Suppressor macrophage treated with lipopolysaccharide for 4 hours (primary cell): ENCODE measurements at places on chromosomes 7 and 10.
A peak's percentile ranks its signal among the peaks of the same experiment; 100 is the strongest.

GRCh38 chr7:8185926-8186683 is 75.9 kb downstream of the ICA1 start:
- DNase-seq: peak; percentile 34

DNA sequence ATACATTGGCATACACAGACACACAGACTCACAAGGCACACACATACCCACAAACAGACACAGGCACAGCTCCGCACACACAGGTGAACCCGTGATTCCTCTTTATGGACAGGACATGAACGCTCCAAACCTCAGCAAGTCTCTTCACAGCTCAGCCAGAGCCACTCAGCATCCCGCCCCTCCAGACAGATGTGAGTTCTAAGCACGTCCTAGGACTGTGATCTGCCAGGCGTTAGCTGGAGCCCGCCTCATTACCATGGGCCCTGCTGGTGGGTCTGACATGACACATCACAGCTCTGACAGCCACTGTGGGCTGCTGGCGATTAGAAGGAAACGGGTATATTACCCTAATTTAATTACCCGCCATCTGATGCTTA is 176.7 kb upstream of the PPP2R2D start:
- no peak for DNase-seq

- no peak for DNase-seq
These were observed 176.1 kb downstream of the SGMS1 start for GRCh38 chr10:50447691-50448090.

DNA sequence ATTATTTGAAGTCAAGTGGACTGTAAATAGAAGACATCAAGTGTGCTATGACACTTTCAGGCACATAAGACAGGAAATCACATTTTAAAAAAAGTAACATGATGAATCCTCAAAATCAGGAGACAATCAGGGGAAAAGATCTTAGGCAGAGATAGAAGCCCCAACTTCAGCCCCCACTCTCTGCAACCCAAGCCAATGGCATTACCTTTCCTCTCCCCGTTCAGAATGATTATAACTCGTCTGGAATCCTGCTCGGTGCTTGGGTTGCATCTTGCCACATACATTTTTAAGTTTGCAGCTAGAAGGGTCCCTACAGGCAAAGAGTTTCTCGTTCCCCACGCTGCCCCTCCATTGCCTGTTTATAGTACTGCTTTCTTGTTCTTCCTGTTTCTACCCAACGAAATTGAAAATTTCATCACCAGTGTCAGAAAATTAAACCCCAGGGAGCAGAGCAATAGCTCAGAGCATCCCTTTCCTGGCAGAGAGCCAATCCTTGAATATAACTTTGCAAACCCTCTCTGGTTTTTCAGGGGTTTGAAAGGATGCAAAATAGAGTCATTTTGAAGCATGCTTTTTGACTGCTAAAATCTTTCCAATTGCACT is 260.5 kb upstream of the AOAH start:
- DNase-seq: peak; percentile 42

- no peak for DNase-seq
These were observed 2.7 kb downstream of the CALHM2 start for GRCh38 chr10:103449208-103450144.

- peak; percentile 92 for DNase-seq
These were observed 8.3 kb downstream of the PI4K2A start for GRCh38 chr10:97648562-97649404.

GRCh38 chr10:118944959-118945633 is 84.4 kb upstream of the NANOS1 start:
- DNase-seq: no peak

- DNase-seq: no peak
These were observed 92.2 kb downstream of the SEMA3C start for GRCh38 chr7:80826520-80827238.

DNA sequence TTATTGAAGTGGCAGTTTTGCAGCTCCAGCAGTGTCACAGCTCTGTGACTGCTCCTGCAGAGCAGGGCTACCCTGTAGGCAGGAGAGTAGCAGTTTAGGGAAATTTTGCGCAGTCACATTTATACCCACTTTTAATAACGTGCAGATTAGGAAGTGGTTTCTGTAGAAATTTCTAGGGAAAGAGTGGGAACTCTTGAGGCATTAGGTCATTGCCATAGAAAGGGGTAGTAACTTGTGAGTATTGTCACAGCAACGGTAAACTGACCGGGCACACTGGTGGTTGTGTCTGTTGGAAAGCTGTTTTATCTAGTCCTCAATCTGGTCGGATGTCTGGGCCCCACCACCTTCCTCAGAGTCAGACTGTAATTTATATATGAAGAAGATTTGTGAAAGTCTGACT is 51.9 kb downstream of the CDC14C start:
- DNase-seq: peak; percentile 43

DNA sequence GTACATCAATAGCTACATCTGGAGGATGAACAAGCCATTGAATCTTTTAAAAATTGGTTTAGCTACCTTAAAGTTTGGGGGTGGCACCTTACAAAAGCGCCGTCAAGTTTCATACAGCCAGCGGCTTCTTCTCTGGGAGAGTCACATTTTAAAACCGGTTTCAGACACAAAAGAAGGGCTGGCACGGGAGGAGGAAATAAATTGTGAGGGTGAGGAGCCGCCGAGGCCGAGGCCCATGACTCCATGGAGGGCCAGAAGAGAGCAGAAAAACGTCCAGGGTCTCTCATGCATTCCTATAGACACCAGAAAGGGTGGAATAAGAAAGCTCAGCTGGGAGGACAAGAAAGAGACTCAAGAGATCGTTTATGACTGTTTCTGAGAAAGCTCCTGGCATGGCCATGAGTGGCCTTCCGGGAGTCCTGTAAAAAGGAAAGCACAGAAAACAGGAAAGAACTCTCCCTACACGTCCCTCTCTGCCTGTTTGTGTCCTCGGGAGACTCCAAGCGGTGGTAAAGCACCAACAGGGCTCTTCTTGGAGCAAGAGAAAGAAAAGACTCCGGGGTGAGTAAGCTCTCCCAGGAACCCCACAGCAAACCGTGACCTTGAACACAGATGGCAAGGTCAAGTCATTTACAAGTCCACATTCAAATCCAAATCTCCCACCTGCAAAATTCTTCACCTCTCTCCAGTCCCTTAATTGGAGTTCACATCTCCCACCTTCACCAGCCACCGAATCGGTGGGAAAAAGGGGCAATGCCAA is 1.8 kb downstream of the FRAT2 start:
- peak; percentile 81 for DNase-seq

DNA sequence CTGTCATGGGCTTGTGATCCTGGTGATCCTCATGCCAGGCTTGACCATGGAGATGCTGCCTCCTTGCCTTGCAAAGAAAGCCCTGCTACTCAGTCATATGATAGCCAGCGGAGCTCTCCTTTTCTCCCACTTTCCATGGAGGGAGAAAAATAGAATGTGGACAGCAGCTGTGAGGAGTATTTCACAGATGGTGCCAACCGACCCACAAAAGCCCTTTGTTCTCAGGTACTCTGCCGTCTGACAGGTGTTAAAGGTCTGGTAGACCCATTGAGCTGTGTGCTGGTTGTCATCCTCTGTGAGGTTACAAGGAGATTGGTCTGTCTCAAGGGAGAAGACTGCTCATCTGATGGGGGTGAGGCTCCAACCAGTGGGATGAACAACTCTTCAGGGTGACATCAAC is 29.5 kb upstream of the COBL start:
- no peak for DNase-seq
